ENCODE measurements at places on chromosomes 2 and 18.

GRCh38 chr2:45145073-45145899 lies 136.0 kb upstream of the SIX2 start:
- DNase-seq = no peak

GRCh38 chr2:159985656-159986055 lies 76.8 kb downstream of the PLA2R1 start:
- DNase-seq = no peak

DNA sequence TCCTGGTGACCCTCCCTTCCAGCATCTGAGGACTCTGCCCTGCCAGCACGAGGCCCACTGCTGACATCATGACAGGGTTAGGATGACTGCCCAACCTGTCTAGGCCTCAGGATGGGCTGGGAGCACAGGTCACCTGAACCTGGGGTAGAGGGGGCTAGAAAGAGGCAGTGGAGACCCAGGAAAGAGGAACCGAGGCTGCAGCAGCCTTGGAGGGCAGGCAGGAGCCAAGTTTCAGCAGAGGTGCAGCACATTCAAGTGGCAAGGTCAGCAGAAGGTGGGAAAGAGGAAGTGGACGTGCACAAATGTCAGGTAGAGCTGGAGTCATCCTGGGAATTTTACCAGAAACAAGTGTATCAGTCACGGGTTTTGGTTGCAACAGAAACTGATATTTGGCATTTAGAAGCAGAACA lies 13.6 kb upstream of the RAB10 start:
- DNase-seq = no peak

DNA sequence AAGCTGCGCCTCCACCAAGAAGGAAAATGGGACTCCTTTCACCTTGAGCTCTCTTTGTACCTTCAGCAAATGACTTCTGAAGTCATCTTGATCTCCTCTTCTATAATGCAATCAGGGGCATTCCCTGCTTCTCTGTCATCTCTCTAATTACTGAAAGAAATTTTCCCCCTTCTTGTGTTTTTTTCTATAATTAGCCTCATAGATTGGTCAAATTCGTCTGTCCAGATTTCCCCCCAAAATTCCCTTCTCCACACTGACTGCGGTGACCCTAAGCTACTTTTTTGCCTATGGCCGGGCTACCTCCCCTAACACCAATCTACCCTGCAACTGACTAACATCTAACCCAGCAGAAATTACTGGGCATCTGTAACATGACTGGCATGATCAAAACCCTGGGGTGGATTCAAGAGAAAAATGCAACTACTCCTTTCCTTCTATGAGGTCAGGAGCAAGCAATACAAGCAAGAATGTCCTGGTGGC lies 168.6 kb downstream of the BCL2 start:
- no peak for DNase-seq

- no peak for DNase-seq
Measured at GRCh38 chr2:215461836-215462532, 26.1 kb upstream of the FN1 start.

GRCh38 chr2:152635635-152636298 lies 81.5 kb downstream of the PRPF40A start:
- peak; percentile 77 for DNase-seq

- DNase-seq = no peak
Measured at GRCh38 chr2:45691171-45691999, 39.9 kb downstream of the PRKCE start.

GRCh38 chr2:1804865-1805264 lies 60.5 kb upstream of the PXDN start:
- no peak for DNase-seq

DNA sequence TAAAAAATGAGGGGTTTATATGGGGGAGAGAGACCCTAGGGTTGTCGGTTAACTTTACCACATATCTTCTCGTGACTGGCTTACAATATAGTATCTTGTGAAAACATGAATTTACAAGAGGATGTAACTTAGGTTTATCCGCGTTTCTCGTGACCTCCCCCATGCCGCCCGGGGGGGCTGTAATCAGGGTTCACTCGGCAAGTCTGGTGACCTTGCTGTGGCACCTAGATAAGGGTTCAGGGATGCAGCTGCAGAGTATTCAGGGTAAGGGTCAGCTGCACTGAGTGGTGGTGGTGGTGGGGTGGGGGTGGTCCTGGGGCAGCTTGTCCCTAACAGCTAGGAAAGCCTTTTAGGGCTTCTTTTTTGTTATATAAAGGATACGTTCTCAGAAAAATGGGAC lies 112.3 kb downstream of the LYPD1 start:
- no peak for DNase-seq

- DNase-seq = peak; percentile 14
Measured at GRCh38 chr2:239776436-239777005, 248.6 kb downstream of the NDUFA10 start.

GRCh38 chr2:127066942-127067341 lies 40.0 kb downstream of the BIN1 start:
- DNase-seq = no peak

DNA sequence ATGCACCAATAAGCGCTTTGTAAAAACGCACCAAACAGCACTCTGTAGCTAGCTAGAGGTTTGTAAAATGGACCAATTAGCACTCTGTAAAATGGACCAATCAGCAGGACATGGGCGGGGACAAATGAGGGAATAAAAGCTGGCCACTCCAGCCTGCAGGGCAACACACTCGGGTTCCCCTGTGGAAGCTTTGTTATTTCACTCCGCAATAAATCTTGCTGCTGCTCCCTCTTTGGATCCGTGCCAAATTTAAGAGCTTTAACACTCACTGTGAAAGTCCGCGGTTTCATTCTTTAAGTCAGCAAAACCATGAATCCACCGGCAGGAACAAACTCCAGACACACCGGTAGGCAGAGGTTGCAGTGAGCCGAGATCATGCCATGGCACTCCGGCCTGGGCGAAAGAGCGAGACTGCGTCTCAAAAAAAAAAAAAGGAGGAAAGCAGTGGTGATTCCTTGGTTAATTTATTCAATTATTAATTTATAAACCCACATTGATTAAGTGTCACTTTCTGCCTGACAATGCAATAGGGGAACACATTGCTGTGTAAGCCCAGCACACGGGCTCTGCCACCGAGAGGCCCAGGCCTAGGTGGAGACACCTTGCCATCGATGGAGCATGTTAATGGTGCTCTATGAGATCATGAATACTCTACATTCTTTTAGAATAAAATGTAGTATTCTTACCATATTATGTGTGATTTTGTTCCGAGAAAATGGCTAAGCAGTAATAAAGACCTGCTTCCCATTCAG lies 687.6 kb upstream of the HS6ST1 start:
- no peak for DNase-seq

- DNase-seq = no peak
Measured at GRCh38 chr2:98882971-98883779, 52.9 kb downstream of the CRACDL start.
